ENCODE measurements at places on chromosomes 12 and 14.

DNA sequence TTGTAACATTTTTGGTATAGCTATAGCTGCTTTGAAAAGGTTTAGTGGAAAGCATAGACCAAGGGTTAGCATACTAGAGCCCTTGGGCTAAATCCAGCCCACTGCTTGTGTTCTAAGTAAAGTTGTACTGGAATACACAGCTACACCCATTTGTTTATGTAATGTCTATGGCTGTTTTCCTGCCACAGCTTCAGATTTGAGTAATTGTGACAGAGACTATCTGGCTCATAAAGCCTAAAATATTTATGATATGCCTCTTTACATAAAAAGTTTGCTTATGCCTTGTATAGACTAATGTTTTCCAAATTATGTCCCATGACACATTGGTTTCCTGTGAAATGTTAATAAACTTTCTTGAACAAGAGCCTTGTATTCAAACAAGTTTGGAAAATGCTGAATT lies 234.8 kb upstream of the ATP2B1 start:
- DNase-seq, result no peak

DNA sequence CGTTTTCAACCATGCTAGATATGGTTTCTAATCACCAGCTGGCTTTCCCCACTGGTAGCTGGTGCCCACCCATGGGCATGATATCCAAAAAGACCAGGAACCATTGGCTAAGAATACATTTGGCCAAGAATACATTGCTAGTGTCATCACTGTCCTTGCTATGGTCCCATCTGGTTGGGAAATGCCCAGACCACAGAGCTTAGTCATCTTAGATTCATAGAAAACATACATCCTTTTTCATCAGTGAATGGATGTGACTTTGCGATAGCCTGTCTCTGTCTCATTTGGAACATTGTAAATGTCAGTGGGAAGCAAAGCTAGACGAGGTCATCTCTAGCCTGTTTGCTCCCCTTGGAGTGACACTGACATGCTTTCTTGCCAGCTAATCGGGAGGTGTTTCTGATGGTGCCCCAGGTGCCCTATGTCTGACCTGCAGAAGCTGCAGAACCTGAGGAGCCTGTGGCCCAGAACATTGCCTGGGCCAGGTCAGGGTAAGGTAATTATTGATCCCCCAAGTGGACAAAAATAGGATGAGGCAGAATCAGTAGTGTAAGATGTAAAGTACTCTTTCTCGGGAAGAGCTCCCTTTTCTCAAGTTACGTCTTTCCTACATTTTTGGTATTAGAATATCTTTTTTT lies 194.8 kb downstream of the SLC41A2 start:
- DNase-seq, result no peak

DNA sequence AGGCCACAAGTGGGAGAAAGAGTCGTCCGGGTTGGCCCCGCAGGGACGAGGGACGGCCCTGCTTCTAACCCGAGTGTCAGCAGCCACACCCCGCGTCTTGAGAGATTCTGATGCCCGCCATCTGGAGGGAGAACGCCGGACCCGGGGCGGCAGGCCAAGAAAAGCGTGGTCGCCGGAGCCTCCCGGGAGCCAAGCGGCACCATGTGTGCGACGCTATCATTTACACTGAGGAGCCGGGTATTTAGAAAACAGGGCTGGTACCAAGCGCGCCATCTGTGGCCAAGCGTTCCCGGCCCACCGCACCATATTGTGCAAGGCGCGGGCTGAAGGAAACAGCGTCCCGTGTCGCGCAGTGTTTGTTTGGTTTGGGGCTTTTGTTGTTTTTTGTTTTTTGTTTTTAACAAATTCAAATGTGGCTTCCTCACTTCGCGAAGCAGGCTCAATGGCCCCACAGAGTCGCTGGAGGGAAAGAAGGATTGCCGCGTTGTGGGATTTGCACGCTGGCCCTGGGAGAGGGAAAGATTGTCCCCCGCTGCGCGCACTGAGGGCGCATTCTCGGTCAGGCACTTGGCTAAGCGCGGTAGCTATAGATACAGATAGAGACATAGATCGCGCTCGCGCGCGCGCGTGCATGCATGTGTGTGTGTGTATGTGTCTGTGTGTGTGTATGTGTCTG lies 153.8 kb downstream of the BCL11B start:
- DNase-seq, result no peak

DNA sequence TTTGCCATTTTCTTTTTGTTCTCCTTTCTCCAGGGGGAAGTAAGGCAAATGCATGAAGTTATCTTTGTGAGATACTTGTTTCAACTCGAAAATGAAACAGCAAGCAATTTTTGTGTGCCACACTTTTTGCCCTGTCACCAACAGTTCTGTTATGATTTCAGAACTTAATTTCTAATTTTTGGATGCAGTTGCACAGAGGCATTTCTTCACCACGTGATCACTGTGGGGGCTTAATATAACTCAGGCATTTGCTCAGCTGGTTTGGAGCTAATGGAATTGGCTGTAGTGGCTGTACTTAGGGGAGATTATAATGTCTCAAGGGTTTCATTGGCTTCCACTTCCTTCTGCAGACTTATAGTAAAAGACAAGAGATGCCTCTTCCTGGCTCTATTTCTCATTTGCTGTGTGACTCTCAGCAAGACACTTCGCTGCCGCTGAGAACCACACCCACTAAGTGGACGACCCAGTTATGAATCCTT lies 452.4 kb downstream of the RAD51B start:
- no peak for DNase-seq

GRCh38 chr12:64943686-64944085 lies 119.2 kb downstream of the TBC1D30 start:
- DNase-seq, result no peak

GRCh38 chr14:106787626-106788025 lies 1261.2 kb downstream of the TMEM121 start:
- no peak for DNase-seq

GRCh38 chr14:50559990-50560930 lies at the start of gene ATL1:
Gene ATL1 (plus strand): TSS chr14:50560145. CDS start chr14:50560266, 121 bp downstream.
- peak; percentile 51 for DNase-seq

GRCh38 chr12:110744601-110745264 lies 2.0 kb upstream of the PPP1CC start:
- peak; percentile 11 for DNase-seq

GRCh38 chr12:71476513-71476912 lies 36.9 kb downstream of the LGR5 start:
- no peak for DNase-seq

DNA sequence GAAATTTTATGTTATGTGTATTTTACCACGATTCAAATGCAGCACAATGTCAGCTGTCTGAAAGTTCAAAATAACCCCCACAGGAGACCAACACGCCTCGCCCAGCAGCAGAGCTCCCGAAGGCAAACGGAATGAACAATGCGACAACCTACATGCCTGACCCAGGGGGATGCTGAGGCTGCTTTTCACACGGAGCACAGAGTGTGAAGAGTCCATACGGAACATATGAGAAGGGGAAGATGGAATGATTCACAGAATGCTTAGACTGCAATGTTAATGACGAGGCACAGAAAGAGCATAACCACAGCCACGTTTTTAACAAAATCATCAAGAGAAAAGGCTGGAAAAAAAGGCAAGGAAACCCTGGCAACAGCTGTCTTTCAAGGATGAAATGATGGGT lies 22.6 kb downstream of the ZFYVE21 start:
- no peak for DNase-seq

GRCh38 chr14:70514168-70515069 lies 20.4 kb downstream of the ADAM20 start:
- no peak for DNase-seq

GRCh38 chr12:132021031-132021871 lies 71.5 kb downstream of the EP400 start:
- no peak for DNase-seq

GRCh38 chr12:19025582-19025981 lies 104.0 kb upstream of the PLEKHA5 start:
- DNase-seq, result no peak

GRCh38 chr12:118237052-118237665 lies 101.2 kb downstream of the PEBP1 start:
- DNase-seq, result no peak

DNA sequence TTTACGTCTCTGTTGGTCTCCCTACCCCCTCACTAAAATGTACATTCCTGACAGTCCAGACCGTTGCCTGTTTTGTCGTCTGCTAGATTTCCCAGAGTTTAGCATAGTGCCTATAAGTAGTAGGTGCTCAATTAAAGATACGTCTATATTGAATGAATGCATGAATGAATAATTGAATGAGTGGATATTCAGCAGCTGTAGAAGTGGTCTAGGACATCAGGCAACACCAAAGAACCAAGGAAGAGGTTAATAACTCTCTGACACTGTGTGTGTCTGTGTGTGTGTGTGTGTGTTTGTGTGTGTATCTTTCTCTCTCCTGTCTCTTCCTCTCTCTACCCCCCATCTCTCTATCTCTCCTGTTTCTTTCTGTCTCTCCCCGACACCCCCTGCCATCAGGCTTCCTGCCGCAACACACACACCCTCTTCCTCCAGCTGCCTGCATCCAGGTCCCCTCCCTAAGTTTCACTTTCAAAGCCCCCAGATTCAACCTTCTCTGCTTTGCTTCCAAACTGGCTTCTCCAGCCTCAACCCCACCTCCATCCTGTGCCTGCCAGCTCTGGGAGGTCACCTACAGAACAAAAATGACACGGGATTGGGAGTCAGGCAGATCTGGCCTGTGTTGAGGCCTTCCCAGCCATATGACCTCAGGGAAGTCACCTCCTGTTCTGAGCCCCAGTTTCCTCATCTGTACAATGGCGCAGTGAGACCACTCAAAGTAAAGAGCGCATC lies 119.9 kb upstream of the NCOR2 start:
- DNase-seq, result no peak

DNA sequence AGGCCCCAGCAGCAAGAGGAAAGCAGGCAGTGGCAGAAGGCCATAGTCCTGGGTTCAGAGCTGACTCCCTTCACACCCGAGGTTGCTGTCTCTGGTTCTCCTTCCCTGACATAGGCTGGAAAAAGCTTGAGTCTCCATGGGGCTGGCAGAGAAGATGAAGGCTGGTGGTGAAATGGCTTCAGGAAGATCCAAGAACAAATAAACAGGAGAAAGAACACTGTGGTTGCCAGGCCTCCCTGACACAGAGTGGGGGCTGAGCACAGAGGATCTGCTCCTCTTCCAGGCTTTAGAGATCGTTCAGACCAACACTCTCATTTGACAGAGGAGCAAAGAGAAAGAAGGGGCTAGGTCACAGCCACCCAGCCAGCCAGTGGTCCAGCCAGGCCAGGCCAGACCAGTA lies 14.3 kb downstream of the HDAC7 start:
- no peak for DNase-seq

DNA sequence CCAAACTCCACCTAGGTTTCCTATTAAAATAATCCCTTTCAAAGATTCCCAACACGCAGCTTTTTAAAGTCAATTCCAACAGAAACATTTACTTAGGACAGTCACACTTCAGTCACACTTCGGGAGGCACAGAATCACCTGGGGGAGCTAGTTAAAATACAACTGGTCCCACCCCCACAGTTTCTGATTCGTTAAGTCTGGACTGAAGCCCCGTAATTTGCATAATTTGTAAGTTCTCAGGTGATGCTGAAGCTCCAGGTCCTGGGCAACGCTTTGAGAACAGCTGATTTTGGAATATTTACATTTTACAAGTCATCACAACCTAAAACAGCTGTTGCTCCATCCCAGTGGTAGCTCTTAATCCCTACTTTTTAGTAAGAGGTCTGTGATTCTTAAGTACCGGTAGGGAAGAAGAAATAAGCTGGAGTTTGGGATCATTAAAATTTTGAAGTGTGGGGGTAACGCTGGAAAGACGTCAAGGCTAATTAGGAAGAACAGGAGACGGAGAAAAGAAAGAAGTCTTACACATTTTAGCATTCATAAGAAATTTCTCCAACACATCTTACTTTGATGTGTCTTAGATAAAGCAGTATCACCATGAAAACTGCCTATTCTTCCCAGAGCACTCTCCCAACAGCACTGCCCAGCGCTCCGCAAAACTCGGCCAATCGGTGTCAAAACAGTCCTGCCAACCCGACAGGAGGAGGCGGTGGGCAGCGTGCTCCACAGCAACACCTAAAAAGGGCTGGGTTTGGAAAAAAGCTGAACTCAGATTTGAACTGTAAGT lies 1.1 kb downstream of the IPO8 start:
- DNase-seq, result peak; percentile 51

DNA sequence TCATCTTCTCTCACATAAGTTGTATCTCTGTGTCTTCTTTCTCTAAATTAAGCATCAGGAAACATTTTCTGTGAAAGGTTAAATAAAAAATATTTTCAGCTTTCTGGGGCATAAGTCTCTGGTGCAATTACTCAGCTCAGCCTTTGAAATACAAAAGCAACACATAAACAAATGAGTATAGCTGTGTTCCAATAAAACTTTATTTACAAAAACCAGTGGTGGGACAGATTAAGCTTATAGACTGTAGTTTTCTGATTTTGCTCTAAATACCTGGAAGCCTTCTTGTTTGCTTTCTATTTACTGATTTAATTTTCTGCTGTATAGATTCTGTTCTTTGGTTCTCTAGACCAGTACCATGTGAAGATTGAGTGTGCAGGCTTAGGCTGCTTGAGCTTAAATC lies 655.1 kb downstream of the VRK1 start:
- DNase-seq, result no peak

GRCh38 chr12:38053655-38054464 lies 262.7 kb upstream of the ALG10B start:
- DNase-seq, result peak; percentile 91

- DNase-seq, result no peak
These were observed 36.6 kb downstream of the KRT80 start for GRCh38 chr12:52155048-52155868.

DNA sequence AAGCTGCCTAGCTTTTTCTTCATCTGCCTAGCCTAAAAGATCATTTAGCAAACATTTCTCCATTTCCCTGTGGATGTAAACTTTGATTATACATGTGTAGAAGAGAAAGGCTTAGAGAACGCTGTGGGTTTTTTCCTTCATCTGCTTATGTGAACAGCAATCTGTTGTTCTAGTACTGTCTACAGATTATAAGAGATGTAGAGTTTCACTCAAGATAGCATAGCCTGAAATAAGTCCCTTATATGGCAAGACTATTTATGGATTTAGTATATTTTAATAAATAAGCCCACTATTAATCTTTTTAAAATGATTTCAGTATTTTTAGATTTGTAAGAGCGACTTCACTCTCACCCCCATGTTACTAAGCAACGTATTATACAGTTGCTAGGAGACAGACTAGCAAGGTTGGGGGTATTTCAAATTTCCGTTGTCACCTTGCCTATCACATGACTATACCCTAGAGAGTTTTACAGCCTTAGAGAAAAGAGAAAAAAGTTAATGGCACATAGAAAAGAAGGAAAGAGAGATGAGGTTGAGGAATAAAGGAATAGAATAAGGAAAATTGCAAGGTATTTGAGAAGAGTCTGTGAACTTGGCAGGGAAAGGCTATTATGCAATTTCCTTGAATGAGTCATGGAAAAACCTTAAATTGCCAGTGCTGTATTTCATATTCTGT lies 12.2 kb upstream of the TUBA1A start:
- peak; percentile 10 for DNase-seq

Measured in trophoblast cell (in vitro differentiated cells and primary cell).